ENCODE measurements at places on chromosomes 5 and 9. TPM values are rescaled to one million over a fixed set of nuclear protein-coding genes. Genes with fewer than 3 reads are reported as not detected.

Gene F12
- 2.4 TPM for total RNA-seq

Gene PCDHA10
- total RNA-seq = 10.6 TPM

Gene SLC4A9
- total RNA-seq = under 0.01 TPM

DNA sequence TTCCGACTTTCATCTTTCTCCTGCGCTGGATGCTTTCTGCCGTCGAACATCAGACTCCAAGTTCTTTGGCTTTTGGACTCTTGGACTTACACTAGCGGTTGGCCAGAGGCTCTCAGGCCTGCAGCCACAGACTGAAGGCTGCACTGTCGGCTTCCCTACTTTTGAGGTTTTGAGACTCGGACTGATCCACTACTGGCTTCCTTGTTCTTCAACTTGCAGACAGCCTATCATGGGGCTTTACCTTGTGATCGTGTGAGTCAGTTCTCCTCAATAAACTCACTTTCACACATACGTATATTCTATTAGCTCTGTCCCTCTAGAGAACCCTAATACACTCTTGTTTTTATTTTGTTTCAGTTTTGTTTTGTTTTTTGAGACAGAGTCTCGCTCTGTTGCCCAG, 10.3 kb downstream of the FKBP15 start:
- DNase-seq = no peak

DNA sequence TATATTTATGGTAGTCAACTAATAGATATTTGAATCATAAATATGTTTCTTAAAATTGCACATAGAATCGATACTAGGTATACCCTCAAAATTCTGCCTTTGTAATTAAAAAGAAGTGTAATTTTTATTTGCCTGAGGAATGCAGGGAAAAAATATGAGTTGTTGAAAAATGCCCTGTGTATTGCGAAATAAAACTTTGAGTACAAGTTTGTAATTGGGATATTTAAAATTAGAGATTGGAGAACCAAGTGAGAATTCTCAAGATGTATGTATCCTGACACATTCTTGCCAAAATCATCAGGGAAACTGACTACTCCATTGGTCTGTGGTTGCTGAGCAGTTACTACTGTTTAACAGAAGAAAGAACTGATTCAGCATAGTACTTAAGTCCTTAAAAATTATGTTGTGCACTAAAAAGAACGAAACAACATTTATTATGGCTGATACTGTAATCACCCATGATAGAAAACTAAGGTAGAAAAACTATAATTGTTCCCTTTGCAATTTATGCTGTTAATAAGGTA, 36.0 kb downstream of the ST8SIA4 start:
- DNase-seq = no peak
